Panc1 (cell line): ENCODE measurements at places on chromosomes 16 and 17.

DNA sequence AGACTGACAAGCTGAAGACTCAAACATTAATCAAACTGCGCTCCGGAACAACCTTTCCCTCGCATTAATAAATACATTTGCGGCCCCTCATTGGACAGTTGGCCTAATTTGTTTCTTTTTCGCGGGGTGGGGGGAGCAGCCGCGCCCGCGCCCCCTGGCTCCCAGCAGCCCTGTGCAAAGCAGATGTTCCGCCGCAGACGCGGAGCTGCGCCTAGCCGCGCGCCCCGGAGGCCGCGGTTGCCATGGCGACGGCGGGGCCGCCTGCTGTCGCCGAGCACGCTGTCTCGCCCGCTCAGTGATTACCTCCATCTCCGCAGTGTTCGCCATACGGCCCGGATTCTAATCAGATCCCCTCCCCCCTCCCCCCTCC lies 25.5 kb downstream of the COPZ2 start:
- DNase-seq: no peak

GRCh38 chr17:18064053-18064452 lies 23.7 kb upstream of the DRG2 start:
- no peak for DNase-seq

- no peak for DNase-seq
Measured at GRCh38 chr16:80023865-80024264, 423.3 kb upstream of the MAF start.

- no peak for DNase-seq
Measured at GRCh38 chr17:63571632-63572310, 21.5 kb downstream of the DCAF7 start.

- DNase-seq: no peak
Measured at GRCh38 chr16:69501956-69502745, 63.6 kb upstream of the NFAT5 start.

- DNase-seq: no peak
Measured at GRCh38 chr16:71250461-71251235, 20.1 kb upstream of the HYDIN start.

GRCh38 chr17:46143827-46144236 lies 49.4 kb downstream of the KANSL1 start:
- DNase-seq: no peak

DNA sequence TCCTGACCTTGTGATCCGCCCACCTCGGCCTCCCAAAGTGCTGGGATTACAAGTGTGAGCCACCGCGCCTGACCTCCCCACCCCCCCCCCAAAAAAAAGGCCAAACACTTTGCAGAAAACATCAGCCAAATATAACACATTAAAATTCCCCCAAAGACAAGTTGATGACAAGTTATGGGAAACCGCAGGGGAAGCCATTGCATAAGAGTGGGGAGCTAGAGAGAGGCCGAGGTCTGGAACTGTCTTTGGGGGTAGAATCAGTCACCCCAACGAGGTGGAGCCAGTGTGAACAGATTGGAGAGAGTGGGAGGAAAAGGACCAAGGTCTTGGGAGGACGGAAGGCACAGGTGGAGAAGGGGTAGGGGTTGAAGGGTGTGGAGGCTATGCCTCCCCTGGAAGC lies 2.8 kb downstream of the DRC3 start:
- DNase-seq: no peak

DNA sequence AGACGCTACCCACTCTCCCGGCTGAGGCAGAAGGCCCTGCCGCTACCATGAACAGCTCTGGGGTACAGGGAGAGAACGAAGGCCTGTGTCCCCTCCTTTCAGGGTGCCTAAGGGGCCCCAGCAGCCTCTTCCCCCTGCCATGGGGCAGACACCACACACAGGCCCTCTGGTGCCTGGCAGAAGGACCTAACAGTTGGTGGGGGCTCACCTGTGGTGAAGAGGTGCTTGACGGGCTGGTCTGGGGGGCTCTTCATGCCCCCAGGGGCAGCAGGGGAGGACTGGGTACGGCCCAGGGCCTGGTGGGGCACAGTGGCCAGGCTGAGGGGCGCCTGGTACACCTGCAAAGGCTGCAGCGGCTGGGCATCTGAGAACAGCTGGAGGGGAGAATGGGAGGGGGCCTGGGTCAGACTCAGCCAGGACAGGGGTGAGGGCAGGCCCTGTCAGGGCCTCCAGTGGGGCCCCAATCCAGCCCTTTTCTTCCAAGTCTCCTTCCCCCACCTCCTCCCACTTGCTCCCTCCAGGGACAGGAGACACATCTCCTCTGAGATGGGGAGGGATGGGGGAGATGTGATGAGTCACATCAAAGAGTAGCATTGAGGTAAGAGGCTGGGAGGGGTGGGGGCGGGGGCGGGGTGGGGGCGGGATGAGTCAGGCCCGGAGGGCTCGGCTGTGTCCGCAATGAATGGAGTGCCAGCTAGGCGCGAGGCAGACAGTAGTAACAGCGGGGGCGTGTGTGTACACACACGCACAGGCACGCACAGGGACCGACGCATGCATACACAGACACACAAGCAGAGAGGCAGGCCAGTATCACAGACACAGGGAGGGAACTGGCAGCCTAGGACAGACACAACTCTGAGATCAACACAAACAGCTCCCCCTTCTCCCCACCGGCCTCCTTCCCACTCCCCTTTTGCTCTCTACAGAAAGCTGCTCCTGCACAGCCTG lies 16.1 kb downstream of the G6PC3 start:
- no peak for DNase-seq

DNA sequence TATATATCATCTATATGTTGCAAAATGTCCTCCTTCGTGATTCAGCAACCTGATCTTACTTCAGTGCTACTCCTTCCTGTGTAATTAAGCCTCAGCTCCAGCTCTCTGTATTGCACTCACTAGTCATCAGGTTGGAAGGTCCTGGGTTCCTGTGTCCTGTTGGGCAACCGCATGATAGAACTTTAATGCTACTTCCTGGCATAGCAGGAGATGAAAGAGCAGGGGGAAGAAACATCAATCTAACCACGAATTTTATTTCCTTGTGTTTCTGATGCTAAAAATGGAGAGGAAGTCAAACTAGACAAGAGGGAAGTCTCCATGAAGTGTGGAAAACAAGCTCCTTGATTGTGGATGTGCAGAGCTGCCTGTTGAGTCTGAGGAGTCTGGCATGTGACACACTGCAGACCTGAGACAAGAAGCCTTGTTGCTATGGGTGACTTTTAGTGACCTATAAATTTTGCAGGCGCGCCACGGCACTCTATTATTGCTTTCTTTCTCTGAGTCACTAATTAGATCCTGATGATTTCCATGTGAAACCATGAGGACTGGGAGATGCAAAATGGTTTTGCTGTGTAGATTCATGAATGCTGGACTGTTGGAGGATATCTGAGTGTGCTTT lies 25.6 kb downstream of the IGSF6 start:
- DNase-seq: no peak

- DNase-seq: no peak
Measured at GRCh38 chr17:40103071-40103661, 2.8 kb upstream of the NR1D1 start.

DNA sequence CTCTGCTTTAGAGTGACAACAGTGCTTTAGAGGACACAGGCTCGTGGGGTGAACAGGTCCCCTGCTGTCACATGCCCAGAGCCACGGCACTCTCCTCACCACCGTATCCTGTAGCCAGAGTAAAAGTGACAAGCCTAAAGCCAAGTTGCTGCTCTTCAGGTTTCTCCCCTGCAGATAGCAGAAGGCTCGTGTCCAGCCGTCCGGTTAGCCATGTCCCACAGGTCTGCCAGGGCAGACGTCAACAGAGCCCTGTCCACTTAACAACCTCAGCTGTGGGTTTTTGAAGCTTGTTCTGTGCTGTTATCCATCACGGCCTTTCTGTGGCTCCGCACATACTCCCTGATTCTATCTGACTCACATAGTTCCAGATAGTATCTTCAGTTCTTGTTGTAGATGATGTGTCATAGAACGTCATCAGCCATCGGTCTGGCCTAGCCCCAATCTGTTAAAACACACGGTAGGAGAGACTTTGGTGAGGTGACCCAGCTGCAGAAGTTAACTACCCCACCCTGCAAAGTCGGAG lies 100.7 kb downstream of the SOCS1 start:
- no peak for DNase-seq

DNA sequence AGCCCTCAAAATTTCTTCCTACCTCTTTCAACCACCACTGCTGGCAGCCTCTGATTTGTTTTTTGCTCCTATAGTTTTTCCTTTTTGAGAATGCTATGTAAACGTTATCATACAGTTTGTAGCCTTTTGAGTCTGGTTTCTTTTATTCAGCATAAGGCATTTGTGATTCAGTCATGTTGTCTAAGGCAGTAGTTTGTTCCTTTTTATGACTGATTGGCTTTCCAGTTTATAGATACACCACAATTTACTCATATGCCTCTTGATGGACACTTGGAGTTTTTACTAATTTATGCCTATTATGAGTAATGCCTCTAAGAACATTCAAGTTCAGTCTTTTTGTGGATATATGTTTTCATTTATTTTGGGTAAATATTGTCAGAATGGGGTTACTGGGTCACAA lies 136.6 kb downstream of the CHD9 start:
- DNase-seq: no peak

- DNase-seq: no peak
Measured at GRCh38 chr16:66152823-66153393, 213.6 kb upstream of the CDH5 start.

DNA sequence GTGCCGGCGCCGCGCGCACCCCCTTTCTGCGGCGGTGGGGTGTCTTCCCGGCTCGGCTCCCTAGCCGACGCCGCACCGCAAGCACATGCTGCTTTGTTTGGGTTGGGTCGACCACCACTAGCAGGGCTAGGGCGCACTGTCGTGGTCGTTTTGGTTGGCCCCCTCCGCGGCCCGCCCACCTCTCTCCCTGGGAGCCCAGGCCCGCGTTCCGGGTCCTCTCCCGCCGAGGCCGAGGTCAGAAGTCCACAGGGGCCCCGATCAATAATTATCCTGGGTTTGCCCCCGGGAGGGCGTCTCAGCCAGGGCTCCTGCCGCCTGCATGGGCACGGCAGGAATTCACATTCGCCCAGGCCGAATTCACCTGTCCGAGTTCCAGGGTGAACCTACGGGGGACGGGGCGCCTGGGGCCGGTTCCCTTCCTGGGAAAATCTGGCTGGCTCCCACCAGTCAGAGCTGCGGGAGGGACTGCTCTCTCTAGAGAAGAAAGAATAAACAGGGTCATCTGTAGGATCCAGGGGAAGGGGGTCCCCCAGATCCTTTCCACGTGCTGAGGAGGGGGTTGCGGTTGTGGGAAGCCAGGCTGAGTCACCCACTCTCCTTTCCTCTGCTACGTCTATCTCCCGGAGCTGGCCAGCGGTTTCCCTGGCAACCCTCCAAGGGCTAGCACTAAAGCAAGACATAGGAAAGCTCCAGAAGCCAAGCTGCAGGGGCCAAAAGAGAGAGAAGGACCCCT lies 584 bp upstream of the STAT5B start:
- DNase-seq: no peak
